ENCODE measurements at places on chromosomes 5 and 9.

DNA sequence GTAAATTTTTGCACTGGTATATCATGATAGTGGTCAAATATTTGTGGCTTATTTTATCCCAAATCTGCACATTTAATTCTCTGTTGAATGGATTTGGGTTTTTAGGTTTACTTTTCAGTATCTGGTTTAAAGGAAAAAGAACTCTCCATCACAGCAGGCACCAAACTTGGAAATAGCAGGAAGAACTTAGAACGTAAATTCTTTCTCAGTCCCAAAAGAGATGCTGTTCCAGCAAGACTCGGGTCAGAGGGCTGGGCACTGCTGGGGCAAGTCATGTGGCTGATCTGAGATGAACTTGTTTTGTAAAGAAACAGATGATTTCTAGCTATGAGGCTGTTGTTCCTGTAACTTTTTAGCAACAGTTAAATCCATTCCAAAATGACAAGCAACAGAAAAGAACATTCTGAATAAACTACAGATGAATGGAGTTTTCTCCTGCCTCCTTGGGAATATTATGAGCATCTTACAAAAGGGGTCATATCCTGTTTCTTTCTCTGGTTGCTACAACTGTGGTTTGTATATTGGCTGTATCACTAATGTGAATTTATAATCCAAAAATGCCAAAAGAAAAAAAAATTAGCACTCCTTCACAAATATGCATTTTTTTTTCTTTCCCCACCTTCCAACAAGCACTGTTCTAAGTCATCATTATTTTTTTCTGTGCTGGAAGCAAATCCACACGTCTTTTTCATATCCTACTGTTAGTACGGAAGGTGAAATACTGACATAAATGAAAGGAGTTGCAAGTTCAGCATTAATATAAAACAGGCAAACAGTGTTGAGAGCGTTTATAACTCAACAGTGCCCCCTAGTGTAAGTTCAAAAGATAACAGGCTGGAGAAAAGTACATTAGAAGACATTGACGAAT lies 31.1 kb downstream of the OR2K2 start:
- DNase-seq: peak; percentile 14

DNA sequence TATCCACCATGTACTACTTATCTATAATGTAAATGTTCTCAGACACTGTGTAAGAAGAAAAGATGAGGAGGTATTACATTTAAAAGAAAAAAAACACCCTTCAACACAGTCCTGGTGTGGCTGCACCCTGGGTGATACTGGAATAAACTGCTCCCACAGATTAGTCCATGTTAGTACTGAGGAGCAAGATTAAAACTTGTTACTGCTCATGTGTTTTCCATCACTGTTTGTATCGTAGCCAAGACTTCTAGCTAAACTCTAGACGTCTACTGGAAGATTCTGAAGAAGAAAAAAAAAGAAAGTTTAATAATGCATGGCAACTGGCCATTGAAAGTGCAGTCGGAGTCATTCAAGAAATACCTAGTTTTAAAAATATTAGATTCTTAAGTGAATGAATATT lies at the start of gene ASPN:
ASPN (minus strand) TSS at position 178 of the 400 bp plus-strand sequence.
- DNase-seq: no peak

GRCh38 chr9:123440256-123440655 lies 84.3 kb downstream of the CRB2 start:
- DNase-seq: no peak

GRCh38 chr9:134432471-134432870 lies 106.2 kb downstream of the RXRA start:
- no peak for DNase-seq

DNA sequence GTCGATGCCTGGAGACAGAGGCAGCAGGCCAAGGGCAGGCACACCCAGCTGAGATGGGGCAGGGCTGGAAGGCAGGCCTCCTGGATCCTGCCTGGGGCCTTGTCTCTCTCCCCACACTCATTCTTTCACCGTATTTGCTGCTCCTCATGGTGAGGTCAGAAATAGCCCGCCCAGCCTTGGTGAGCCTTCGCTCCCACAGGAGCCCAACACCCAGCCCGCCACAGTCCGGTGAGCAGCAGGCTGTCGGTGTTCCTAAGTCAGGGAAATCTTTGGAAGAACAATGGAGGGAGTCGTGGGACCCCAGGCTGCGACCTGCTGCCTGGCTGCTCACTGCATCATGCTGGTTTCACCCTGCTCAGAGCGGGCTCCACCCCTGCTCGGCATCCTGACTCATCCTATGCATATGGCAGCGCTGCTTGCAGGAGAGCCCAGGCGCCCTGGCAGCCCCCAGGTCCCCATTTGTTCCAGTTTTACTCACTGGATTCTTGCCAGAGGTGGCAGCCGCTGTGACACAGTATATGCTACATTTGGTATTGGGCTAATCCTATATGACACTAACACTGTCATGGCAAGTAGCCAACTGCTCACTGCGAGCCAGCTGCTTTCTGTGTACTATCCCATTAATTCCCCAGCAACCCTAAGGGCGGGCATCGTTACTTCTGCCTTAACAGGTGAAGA lies 53.2 kb upstream of the NCS1 start:
- no peak for DNase-seq

Data from caudate nucleus (tissue), 63 donors.